Ammon's horn (tissue), 1 donor: ENCODE measurements at places on chromosomes 3 and 15.

- DNase-seq, result no peak
These were observed 75.6 kb downstream of the LINGO1 start for GRCh38 chr15:77557144-77557543.

GRCh38 chr3:62587169-62587568, 213.8 kb upstream of the FEZF2 start:
- no peak for DNase-seq

DNA sequence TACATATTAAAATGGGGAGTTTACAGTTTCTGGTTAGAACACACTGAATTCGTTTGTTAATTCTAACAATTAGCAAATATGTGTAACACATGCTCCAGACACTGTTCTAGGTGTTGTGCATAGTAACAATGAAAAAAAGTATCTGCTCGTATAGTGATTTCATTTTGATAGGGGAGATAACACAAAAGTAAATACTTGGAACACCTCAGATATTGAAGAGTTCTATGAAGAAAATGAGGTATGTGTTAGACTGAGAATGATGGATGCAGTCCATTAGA, 6.8 kb upstream of the TMF1 start:
- DNase-seq, result no peak

DNA sequence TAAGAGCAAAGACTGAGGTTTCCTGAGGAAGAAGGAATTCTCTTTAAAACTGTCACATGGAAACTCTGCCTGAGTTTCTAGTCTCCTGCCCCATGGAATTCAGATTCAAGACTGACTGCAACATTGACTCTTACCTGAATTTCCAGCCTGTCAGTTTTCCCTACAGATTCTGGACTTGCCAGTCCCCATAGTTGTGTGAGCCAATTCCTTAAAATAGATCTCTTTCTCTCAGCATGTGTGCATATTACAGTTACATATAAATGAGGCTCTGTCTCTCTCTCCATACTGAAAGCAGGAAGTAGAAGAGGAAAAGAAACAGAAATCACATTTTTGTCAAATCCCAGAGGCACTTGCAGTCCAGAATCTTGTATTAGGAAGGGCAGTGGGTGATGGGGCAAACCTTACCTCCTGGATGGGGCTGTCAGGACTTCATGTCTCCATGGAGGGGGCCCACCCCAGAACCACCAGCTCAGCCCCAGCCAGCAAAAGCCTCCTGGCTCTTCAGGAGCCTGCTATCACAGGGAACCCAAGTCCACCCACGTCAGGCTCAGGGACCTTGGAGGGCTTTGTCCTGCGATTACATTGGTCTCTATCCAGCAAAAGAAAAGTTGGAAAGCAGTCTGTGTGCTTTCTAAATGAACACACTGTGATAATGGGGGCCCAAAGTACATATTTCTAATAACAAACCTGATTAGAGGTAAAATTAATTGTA, 18.8 kb upstream of the GOLGA8J start:
- no peak for DNase-seq

DNA sequence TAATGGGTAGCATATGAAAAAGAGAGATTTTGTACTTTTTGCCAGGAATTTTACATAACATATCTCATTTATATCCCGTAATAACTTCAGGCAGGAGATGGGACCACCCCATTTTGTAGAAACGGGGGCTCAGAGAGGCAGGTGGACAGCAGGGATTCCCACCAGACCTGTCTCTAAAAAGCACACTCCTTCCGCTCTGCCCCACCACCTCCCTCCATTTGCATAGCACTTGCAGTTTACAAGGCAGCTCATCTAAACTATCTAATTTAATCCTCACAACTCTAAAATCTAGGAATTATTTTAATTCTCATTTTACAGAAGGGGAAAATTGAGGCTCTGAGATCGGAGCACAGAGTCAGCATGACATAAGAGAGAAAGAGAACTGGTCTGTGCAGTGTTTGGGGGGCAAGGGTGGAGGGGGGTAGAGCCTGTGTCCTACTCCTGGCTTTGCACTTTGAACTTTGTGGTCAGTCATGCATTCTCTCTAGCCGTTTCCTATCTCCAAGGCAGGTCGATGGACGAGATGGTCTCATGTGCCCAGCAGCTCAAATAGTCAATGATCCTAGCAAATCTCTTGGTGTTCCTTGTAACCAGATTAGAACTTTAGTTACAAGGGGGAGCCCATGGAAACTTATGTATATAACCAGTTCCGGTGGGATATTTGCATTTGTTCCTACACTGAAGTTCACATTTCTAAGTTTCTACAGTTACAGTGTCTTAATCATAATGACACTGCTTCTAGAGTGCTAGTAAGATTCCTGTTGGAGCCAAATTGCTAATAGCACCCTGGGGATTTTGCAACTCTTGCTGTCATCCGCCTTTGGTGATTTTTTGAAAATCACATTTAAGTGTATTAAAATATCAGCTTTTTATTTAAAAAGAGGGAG, 18.6 kb downstream of the CRYGS start:
- no peak for DNase-seq

DNA sequence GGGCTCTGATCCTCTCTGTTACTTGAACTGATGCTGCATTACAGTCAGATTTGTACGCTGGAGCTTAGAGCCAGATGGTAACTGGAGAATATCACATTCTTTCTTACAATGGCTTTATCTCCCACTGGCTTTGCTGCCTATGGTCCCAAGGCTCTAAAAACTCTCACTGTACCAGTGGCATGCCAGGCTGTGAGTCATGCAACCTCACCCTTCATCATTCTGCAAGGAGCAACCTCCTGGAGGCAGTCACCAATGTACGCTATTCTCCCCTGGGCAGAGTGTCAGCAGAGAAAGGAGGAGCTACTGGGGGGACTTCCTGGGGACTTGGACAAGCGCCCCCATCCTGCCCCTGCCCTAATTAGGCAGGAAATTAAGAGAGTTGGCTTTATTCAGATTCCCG, 97.9 kb upstream of the EIF1B start:
- no peak for DNase-seq

GRCh38 chr3:79809106-79809505, 41.3 kb upstream of the ROBO1 start:
- no peak for DNase-seq

DNA sequence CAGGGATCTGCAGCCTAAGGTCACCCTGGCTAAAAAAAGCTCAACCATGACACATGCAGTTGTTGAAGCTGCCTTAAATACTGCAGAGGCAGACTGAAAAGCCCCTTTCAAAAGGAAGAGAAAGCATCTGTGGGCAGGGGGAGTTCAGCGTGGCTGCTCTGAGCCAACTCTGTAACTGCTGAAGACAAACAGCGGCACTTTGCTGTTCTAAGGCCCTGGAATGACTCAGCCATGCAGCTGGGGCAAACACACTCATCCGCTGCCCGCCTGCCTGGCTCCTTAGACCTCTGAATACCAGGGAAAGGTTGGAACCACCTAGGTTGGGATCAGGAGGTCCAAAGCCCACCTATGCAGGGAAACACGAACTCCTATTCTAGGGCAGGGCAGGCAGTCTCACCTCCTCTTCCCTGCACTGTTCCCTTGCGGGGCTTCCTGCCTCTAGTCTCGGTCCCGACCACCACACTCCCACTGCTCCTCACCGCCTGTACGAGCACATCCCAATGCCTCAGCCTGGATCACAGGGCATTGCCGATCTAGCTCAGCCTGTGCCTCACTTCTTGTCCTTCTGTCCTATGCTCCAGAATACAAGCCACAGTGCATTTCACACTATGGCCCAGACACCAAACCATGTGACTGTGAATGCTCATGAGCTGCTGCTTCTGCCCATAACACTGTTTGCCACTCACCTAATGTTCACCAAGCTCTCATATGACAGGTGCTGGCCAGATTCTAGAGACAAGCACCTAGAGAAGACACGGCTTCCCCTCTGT, 6.6 kb upstream of the MUSTN1 start:
- no peak for DNase-seq

DNA sequence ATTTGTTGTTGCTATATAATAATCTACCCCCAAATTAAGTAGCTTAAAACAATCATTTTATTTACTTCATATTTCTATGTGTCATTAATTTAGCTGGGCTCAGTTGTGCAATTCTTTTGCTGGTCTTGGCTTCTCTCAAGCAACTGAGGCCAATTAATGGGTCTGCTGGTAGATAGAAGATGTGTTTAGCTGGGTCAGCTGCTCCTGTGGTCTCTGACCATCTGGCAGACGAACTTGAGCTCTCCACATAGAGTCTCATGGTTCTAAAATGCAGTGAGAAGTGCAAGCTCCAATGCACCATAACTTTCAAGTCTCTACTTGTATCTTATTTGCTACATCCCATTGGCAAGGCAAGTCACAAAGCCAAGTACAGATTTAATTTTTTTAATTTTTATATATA, 515.6 kb downstream of the ZIC1 start:
- no peak for DNase-seq

- no peak for DNase-seq
These were observed 200.6 kb upstream of the ATP11B start for GRCh38 chr3:182592747-182593146.

- DNase-seq, result peak; percentile 96
These were observed 1.9 kb upstream of the NLGN1 start for GRCh38 chr3:173395412-173396181.

DNA sequence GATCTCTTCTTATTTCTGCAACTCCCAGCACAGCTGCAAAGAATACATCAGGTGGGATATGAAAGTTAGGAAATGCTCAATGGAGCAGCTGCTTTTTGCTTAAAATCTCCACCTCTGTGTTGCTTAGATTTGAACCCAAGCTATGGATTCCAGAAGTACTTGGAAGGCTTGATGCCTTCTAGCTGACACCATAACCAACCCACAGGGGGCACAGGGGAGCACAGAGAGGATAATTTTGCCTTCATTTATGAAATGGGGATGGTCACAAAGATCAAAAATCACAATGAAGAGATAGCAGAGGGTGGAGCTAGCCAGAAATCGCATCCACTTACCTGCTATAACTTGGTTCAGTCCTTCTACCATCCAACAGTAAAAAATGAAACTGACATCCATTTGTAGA, 75.7 kb downstream of the DUT start:
- DNase-seq, result no peak

- DNase-seq, result no peak
These were observed 34.1 kb upstream of the LPP start for GRCh38 chr3:188119846-188120245.

- DNase-seq, result no peak
These were observed 8.1 kb downstream of the SPATA12 start for GRCh38 chr3:57068437-57069089.

DNA sequence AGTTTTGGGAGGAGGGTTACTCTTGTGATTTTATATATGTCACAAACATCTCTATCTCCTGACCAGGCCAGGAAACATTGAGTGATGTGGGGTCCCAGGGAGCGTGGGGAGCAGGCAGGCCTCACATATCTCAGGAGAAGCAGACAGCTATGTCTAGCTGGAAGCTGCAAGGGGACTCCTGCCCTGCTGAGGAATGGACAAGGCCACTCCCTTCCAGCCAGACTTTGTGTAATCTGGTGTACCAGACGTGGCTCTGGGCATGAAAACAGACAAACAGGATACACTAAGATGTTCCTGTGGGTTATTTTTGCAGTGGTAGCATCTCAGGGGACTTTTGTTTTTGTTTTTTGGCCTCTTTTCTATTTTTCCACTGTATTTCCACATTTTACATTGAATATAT, 23.2 kb downstream of the CYP8B1 start:
- no peak for DNase-seq

- no peak for DNase-seq
These were observed 6.8 kb upstream of the CHST14 start for GRCh38 chr15:40463886-40464545.

DNA sequence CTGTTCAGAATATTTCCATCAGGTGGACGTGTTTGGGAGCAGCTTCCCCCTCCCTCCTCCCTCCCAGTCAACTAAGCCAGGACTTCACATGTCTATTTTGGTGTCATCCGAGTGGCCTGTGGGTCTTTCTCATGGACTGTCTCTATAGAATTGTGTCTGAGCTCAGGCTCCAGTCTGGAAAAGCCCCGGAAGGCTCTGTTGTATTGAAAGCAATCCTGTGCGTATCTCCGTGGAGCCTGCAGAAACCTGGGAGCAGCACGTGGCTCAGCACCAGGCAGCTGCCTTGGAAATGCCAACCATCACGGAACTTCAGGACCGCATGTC, 25.2 kb downstream of the COLQ start:
- no peak for DNase-seq

DNA sequence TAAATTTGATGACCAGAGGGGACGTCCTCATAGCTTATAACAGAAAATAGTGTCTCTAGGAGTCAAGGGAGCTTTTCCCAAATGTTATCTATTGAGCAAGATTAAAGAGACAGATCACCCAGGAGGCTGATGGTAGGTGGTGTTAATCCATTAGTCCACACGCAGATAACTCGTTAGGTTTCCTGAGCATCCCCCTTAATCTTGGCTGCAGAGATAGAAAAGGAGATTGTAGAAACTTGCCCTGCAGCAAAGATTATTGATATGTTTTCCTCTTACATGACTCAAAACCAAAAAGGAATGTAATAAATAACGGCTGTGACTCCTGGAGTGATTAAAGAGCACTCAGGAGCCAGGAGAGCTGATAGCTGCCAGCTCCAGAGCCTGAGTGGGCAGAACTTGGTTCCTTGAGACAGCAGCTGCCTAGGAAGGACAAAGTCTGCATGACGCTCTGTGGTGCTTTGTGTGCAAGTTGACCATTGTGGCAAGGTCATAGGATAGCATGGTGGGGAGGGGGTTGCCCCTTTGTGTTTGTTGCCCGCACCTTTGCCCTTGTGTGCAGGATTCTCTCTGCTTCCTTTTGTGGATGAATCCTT, 234.8 kb downstream of the PTPRG start:
- DNase-seq, result no peak

- DNase-seq, result no peak
These were observed 498.6 kb downstream of the NAALADL2 start for GRCh38 chr3:175357758-175358157.

- no peak for DNase-seq
These were observed 42.5 kb upstream of the DYNC1LI1 start for GRCh38 chr3:32613183-32613582.

DNA sequence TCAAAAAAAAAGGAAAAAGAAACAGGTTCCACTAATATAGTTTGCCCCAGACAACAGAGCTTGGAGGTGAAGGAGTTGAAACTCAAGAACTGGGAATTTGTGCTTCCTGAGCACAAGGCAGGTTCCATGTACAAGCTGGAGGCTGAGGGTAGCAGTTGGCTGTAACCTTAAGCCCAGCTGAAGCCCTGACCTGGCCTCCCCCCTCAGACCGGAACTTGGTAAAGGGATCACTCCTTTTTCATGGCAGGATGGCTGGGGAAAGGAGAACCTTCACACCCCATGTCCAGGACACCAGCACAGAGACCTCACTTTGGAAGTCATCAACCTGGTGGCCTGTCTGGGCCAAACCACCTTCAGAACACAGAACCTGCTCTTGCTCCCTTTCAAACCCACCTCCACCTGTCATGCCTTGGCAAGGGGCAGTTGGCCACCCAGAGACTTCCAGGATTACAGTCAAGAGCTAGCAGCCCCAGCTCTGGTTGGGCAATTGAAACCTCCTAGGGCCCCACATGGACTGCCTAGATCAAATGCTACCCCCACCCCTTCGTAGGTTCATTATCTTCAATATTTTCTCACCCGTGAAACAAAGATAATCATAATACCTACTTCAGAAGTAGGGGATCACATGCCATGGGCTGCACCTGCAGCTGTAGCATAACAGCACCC, 3.5 kb downstream of the RPL29 start:
- no peak for DNase-seq
